ENCODE measurements at places on chromosomes 5 and 9.

DNA sequence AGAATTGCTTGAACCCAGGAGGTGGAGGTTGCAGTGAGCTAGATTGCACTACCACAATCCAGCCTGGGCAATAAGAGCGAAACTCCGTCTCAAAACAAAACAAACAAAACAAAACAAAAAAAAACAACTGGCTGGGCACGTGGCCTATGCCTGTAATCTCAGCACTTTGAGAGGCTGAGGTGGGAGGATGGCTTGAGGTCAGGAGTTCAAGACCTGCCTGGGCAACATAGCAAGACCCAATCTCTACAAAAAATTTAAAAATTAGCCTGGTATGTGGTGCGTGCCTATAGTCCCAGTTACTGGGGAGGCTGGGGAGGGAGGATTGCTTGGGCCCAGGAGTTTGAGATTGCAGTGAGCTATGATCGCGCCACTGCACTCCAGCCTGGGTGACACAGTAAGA lies 23.3 kb upstream of the WDR5 start:
- no peak for DNase-seq

GRCh38 chr5:107875833-107876232 lies 205.1 kb upstream of the EFNA5 start:
- peak; percentile 37 for DNase-seq

GRCh38 chr9:93587651-93588347 lies 11.4 kb downstream of the PHF2 start:
- no peak for DNase-seq

- no peak for DNase-seq
These were observed 569 bp downstream of the CAMK4 start for GRCh38 chr5:111224561-111225345.

GRCh38 chr9:81028504-81028903 lies 660.8 kb downstream of the TLE1 start:
- DNase-seq, result no peak

DNA sequence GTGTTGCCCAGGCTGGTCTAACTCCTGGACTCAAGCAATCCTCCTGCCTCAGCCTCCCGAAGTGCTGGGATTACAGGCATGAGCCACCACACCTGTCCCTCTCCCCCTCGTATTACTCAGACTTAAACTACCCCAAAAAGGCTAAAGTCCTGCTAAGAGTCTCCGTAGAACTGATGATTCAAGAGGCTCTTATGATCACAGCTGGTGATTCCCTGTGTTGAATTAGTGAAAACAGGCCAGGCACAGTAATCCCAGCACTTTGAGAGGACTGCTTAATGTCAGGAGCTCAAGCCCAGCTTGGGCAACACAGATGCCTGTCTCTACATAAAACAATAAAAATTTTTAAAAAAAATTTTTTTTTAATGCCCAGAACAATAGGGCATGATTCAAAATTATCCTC lies 9.2 kb downstream of the CDC26 start:
- DNase-seq, result no peak

GRCh38 chr5:133343196-133343595 lies 269.1 kb downstream of the FSTL4 start:
- no peak for DNase-seq

DNA sequence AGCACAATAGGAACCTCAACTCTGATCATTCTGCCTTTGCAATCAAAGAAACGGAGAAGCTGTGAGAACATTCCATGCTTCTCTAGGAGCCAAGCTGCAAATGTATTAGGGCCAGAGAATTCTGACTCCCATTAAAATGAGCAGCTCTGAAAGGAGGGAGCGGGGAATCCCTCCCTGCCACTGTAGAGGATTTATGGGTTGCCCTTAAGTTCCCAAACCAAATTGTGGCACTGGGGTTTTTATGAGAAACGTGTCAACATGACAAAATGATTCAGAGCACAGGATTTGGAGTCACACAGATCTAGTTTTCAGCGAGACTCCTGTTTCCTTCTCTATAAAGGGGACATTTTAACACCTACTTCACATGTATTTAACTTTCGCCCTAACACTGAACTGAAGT lies 1.8 kb downstream of the IL6ST start:
- no peak for DNase-seq
